Epithelial cell of proximal tubule (primary cell): ENCODE measurements at places on chromosomes 4 and X.

- no peak for DNase-seq
Measured at GRCh38 chrX:146755214-146755613, 54.4 kb upstream of the CXorf51B start.

- DNase-seq: no peak
Measured at GRCh38 chr4:94741304-94741703, 16.5 kb upstream of the BMPR1B start.

- DNase-seq: peak; percentile 13
Measured at GRCh38 chr4:80471756-80472155, 136.2 kb downstream of the CFAP299 start.

- no peak for DNase-seq
Measured at GRCh38 chrX:55452833-55453124, 852 bp downstream of the MAGEH1 start.

GRCh38 chr4:38710053-38710452 lies 46.1 kb downstream of the KLF3 start:
- DNase-seq: no peak
